Substantia nigra (tissue), 51 donors: ENCODE measurements at places on chromosomes 2 and 18.

- DNase-seq: no peak
Observed at GRCh38 chr2:6864923-6865345, 773 bp downstream of the CMPK2 start.

- no peak for DNase-seq
Observed at GRCh38 chr2:24762518-24762917, 30.7 kb downstream of the PTRHD1 start.

DNA sequence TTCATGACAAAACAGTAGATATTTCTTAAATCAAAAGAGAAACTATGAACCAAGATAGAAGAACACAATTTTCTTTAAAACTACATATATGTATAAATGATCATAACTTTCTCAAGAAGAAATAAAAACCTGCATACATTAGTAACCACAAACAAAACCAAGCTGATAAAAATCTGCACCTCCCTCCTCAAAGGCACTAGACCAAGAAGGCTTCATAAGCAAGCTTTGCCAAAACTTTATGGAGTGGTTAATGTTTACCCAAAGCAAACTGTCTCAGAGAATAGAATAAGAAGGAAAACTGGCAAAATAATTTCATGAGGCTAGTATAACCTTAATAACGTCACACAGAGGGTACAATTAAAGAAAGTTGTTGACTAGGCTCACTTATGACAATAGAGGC, 138.3 kb downstream of the ZBTB7C start:
- no peak for DNase-seq

GRCh38 chr2:231927566-231927890, 1.3 kb upstream of the NPPC start:
- DNase-seq: no peak

- DNase-seq: no peak
Observed at GRCh38 chr18:24949908-24950307, 402.1 kb downstream of the ZNF521 start.

- no peak for DNase-seq
Observed at GRCh38 chr2:209662021-209662420, 109.6 kb upstream of the UNC80 start.

DNA sequence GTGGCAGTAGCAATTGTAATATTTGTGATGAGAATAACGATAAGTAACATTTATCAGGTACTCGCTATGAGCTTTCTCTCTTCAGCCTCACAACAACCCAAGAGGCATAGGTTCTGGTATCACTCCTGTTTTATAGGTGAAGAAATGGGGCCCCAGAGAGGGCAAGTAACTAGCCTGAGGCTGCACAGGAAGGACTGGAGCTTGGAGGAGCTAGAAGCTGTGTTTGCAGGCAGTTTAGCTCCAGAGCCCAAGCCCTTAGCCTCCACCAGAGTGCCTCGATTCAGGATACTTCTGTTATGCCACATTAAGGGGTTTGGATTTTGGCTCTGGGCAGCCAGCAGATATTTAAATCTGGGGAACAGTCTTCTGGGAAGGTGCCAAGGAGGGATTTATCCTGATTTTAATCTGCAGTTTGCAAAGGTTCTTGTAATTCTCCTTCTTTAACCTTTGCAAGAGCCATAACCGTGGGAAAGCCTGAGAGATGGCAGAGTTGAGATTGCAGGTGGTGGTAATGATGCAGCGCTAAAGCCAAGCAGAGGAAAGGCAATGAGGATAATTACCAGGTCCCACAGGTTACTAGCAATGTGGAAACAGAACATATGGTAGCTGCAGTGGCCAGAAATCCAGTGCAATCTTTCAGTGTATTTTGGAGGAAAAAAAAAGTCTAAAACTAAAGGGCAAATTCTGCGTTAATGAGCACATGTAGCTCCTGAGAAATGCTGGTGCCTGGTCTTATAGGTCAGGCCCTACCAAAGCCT, 9.1 kb downstream of the MOCOS start:
- no peak for DNase-seq

DNA sequence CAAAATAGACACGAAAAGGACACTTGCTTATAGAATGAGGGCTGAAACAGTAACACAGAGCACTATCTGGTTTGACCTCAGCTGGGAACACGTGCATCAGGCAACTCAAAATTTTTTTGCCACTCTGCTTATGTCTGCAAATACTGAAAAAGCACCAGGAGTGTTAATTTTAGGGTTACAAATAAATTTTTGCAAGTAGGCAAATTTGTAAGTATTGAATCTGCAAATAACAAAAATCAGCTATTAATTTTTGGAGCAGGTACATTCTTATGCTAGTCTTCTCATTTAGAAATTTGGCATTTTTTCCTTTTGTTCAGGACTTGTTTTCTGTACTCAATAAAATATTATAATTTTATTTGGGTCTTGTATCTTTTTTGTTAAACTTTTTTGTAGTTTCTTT, 29.7 kb downstream of the DYTN start:
- no peak for DNase-seq
